ENCODE measurements at places on chromosomes 1 and 21.

GRCh38 chr1:225818229-225818628 lies 8.3 kb downstream of the EPHX1 start:
- no peak for DNase-seq

DNA sequence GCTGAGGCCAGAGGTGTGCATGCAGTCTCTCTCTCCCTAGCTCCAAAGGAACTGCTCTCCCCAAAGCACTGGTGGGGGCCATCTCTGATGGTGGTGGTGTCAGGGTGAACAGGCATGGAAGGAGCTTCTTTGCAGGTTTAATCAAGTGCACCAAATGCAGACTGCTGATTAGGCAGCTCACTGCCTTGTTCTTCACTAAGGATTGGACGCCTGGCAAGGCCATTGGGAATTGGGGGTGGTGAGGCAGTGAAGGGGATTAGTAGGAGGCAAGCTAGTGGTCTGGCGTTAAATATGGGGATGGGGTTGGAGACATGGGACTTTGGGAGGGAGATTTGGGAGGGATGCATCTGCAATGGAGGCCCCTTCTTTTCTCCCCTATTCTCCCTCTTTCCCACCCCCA lies 1.5 kb downstream of the CACNA1E start:
- no peak for DNase-seq

- no peak for DNase-seq
Observed at GRCh38 chr1:34262023-34262853, 85.5 kb downstream of the C1orf94 start.

- DNase-seq = no peak
Observed at GRCh38 chr1:6861075-6861724, 75.9 kb downstream of the CAMTA1 start.

GRCh38 chr1:203593723-203594122 lies 32.9 kb upstream of the ATP2B4 start:
- no peak for DNase-seq

DNA sequence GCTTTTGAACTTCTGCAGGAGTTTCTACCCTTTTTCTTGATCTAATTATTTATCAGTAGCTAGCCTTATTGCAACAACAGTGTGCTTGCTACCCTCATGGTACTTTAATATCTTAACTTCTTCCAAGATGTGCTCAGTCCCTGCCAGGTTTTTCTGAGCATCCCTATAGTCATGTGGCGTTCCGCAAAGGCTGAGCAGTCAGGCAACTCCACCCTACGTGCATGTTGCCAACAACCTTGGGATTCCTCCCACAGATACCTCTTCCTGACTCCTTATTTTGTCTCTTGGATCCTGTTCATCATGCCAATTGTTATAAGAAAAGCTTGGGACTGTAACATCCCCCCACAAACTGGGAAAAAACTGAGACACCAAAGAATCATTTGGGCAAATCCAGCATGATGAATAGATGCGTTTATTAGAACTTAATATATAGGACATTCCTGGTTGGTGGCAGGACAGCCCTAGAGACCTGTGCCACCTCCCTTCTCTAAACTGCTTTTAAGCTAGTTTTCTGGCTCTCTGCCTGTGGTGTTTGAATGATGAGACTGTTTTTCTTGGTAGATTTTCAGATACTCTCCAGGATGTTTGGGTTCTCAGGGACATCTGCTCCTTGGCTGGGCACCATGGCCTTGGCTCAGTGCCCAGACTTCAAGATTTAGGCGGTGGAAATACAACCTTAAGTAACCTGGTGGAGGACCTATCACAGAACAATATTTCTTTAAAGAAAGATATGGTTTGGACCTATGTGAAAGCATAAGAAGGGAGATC lies 27.1 kb upstream of the KCTD3 start:
- DNase-seq = no peak

- peak; percentile 74 for DNase-seq
Observed at GRCh38 chr1:221794079-221794670, 52.3 kb upstream of the DUSP10 start.
